ENCODE measurements at places on chromosomes 3 and 15.

- DNase-seq = no peak
These were observed 18.3 kb downstream of the TRH start for GRCh38 chr3:129992781-129993180.

DNA sequence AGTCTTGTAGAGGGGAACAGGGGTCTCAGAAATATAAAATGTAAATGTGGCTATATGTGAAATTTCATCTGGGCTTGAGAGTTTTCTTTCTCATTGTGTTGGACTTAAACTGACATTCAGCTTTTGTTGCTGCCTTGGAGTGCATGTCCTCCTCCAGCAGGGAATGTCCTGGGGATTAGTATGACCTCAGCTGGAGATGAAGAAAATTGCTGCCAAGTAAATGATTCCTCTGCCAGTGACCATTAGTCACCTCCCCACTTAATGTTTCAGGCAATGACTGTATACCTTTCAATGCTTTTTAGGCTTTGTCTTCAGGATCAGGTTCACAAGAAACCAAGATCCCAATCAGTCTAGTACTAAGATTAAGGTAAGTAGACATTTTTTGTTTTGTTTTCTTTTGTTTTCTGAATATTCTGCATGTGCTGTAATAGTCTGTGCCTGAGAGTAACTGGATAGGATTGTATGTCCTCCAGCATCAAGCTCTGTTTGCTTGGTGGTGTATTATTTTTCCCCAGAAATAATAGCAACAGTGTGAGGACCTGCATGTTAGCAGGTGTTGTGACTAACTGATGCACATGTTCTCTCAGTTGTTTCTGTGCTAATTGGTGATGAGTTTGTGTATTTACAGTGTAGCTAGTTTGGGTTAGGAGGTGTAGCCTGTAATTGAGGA is 18.1 kb upstream of the SLC22A13 start:
- DNase-seq = no peak

DNA sequence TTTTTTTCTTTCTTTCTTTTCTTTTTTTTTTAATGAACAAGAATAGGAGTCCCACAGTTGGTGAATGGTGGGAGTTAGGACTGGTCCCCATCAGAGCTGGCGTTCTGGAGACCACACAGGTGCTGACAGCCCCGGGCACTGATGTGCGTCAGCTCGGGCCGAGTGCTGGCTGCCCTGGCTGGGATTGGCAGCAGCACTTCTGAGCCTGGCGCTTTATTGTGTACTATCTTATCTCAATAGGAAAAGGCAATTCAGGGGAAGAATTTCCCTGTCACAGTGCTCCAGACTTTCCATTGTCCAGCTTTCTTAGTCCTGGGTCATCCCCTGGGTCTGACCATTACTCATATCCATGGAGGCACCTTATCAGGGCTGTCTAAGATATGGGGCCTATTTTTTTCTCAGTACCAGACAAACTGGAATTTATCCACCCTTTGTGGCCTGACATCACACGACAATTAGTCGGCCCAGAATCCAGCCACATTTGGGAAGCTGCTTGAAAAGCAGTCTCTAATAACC is 54.1 kb downstream of the TMEM44 start:
- DNase-seq = no peak

DNA sequence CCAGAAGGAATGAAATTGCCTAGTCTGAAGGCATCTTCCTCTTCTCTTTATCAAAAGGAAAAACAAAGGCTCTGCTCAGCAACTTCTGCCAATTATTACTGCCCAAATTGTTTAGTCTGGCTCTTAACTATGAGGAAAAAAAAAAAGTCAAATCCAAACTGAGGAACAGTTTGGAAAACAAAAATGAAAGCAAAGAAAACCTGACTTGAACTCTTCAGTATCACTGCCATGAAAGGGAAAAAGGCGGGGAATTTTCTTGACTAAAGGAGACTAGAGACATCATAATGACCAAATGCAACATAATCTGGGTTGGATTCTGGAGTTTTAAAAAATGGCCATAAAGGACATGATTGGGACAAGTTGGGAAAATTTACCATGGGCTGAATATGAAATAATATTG is 156.3 kb downstream of the STT3B start:
- DNase-seq = no peak

DNA sequence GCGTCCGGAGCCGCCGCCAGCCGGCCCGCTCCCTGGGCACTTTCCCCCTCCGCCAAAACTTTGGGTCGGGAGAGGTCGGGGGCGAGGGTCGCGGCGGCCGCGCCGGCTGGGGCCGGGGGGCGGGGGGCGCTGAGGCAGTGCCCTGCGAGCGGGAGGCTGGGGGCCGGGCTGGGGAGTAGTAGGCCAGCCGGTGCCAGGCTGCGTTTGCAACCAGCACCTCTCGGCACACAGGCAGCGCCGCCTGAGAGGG is 452 bp downstream of the BBX start:
- no peak for DNase-seq

Measured in CD4-positive, alpha-beta T cell treated with Interleukin-4 for 1 hour (primary cell).